ENCODE measurements at places on chromosomes 1 and 21.

GRCh38 chr1:32891241-32891570 lies 4.9 kb downstream of the HPCA start:
- no peak for DNase-seq

DNA sequence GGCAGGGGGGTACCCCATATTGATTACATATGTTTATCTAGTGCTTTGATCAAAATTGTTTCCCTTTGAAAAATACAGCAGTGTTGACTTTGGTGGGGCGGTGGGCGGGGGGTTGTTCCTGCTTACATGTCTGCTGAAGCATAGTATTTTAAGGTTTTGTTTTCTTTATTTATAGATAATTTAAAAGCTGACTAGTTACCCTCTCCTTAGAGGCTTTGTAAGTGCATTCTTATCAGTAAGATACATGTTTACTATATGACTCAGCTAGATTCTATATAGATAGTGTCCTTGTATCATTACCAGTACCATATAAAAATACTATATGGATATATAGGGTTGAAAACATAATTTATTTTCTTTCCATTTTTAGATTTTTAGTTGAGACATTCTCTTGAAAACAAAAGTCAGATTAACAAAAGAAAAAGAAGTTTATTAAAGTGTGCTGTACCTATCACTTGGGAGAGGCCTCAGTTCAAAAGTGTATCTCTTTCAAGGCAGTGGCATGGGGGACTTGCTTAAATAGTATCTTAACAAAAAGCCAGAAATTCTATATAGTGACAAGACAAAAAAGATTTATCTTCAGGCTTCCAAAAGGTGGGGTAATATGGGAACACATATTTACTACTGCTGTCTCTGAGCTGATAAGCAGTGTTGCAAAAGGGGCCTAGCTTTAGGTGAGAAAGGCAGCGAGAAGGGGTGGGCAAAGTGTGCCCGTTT lies 79.0 kb downstream of the HS2ST1 start:
- no peak for DNase-seq

- DNase-seq: no peak
Measured at GRCh38 chr1:117093870-117094621, 27.5 kb downstream of the TRIM45 start.

GRCh38 chr1:11533790-11534787 lies 55.1 kb downstream of the DISP3 start:
- no peak for DNase-seq

- DNase-seq: no peak
Measured at GRCh38 chr1:83905315-83905907, 93.5 kb downstream of the TTLL7 start.

- DNase-seq: no peak
Measured at GRCh38 chr1:9894115-9894514, 16.0 kb downstream of the CTNNBIP1 start.

DNA sequence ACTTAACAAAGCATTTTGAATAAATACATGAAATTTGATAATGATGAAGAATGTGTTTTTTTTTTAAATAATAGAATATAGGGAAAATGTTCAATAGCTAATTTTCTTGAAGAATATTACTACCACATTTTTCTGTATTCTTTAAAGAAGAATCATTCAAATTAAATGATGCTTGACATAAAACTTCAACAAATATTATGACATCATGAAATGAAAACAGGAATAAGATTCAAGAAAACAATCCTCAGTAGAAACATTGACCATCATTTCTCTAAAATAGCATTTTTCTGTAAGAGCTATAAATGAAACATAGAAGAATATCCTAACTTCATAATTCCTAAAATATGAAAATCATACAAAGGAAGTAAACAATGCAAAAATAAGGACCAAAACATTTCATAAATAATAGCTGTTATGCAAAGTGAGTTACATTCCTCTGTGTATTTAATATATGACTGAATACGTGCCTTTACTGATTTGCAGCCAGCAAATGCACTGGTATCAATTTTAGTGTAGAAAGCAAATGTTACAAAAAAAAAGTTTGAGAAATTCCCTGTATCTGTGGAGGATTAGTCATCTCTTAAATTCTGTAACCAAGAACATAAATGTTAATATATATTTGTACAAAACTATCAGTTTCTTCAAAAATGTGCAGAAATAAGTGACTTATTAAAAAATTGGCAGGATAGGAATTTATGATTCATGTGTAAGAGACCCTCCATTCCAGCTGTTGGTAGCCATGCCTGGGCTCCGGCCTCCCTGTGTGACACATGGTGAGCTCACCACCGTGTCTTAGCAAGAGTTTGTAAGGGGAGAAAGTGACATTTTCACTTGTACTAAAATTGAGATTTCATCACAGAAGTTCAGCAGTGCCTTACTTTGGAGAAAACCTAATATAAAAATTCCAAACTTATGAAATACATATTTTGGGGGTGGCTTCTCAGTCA lies 15.0 kb upstream of the PTPN14 start:
- no peak for DNase-seq

DNA sequence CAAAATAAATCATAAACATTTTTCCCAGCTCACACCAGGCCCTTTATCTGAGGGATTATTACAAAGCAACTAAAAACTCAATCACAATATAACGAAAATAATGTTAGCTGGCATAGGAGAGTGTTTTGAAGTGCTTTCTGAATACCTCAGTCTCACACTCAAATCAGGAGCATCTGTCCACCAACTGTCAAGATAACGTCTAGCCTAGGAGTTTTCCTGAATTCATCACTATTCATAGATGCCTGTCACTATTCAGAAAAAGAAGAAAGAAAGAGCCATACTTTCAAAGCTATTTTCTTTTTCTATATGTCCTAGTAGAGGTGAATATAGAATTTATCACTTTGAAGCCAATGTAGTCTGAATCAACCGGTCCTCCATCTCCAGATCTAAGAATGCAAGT lies 127.0 kb downstream of the AKT3 start:
- no peak for DNase-seq

DNA sequence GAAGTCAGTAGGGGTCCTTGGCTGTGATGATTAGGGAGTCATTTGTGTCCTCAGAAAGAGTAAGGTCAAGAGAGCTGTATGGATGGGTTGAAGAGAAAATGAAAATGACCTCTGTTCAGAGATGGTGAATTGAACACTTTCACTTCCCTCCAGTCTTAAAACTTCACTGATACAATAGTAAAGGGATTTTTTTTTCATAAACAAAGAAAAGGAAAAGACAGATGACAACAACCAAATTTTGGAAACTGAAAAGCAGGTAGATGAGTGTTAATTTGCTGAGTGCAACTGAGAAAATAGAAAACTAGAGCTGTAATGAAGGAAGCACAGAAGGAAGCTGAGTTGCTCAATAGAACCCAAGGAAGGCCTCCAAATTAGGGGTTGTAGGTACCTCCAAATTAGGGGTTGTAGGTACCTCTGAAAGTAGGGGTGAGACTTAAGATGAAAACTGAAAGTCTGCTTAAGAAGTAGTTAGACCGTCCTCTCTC lies 14.8 kb upstream of the S1PR1 start:
- no peak for DNase-seq

DNA sequence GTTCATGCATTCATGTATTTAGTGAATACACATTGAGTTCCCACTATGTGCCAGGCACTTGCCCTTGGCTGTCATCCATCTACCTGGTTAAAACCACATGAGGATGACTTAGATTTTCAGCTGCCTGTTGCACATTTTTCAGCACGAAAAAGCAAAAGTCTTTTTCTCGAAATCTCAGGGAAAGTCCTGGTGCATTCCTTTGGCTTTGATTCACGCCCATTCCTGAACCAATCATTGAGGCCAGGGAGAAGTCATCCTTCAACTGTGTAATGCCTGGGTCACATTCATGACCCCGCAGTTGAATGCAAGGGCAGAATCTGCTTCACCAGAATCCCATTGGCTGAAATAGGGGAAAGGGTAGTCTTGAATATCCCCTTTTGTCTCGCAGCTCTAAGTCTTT lies 84.4 kb downstream of the RNF220 start:
- DNase-seq: no peak

DNA sequence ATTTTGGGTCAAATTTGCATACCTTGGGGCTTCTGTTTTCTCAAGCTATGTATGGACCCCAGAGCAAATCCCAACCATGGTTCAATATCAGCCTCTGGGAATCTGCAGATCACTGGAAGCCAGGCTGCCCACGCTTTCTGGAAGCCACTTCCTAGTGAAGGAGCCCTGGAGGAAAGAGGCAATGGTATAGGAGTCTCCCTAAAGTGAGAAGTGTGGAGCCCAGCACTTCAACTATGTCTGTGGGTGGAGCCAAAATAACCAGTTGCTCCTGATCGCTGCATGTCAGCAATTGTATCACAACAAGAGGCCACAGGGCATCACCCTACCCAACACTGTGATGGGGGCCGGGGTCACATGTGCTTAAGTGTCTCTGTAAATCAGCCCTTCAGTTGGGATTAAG lies 26.9 kb downstream of the ETS2 start:
- DNase-seq: no peak

GRCh38 chr1:68278221-68278620 lies 45.9 kb upstream of the WLS start:
- DNase-seq: no peak

DNA sequence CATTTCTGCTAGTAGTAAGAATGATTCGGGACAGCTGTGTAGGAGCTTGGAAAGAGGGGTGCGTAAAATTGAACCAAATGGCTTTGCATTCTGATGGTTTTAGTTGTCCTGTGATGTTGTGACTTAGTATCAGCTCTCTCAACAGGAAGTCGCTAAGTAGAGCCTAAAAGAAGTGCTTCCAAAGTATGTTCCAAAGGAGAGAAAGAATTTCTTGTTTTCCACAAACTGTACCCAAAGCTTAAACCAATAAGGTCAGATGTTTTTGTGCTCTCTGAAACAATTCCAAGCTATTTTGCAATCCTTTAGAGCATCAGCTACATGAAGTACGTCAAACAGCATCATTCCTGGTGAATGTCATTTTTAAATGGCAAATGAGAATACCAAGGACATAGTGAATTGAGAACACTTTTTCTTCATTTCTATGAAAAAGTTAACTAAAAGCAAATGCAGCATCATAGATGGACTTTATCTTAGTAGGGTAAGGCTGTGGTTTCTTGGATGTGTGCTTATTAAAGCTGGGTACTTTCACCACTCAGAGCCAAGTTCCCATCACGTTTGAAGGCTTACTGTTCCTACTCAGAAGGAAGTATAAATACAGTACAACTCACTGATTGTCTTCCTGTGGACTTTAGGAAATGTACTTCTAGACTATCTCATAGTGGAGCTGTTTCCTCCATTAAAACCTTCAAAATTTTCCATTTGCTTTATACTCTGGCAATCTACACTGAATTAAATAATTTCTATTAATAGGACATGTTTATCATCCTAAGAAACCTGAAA lies 148.6 kb downstream of the C1orf21 start:
- no peak for DNase-seq

DNA sequence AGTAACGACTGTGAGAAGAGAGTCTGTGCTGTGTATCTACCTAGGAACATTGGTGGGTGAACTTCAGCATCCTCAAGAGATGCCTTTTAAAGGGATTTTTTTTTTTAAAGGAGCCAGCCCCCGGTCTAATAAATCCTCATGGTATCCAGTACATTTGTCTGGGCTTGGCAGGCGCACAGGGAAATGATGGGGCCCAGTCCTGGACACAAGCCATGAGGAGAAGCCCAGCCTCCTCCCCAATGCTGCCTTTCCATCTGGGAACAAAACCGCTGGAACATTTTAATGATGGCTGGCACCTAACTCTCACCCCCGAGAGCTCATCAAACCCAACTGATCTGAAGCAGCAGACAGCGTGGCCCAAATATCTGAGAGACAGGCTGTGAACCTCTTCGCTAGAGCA lies 64.2 kb downstream of the ACOT7 start:
- no peak for DNase-seq

DNA sequence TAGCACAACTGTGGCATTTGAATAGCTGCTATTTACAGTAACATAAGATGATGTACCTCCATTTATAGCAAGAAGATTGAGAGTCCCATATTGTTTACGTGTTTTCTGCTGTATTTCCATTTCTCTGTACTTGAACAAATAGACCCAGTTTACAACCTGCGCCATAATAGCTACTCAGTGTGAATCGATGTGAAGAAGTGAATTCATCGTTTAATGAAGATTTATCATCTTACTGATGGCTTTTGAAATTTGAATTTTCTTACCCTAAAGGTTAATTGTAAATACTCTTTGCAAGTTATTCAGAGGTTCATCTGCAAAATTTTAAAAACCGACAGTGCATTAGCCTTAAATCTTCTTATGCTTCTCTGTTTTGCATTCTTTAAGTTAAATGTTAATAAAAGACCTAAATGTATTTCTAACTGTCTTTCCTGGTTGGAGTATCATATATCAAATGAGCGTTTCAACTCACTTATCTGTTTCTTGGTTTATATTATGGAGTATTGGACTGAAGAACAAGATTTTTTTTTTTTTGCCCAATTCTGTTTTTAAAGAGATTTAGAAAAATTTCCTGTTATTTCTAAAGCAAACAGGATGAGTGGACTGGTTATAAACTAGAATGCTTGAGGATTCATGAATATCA lies 2.2 kb downstream of the MACO1 start:
- no peak for DNase-seq

- no peak for DNase-seq
Measured at GRCh38 chr1:233844275-233844674, 60.2 kb upstream of the SLC35F3 start.

DNA sequence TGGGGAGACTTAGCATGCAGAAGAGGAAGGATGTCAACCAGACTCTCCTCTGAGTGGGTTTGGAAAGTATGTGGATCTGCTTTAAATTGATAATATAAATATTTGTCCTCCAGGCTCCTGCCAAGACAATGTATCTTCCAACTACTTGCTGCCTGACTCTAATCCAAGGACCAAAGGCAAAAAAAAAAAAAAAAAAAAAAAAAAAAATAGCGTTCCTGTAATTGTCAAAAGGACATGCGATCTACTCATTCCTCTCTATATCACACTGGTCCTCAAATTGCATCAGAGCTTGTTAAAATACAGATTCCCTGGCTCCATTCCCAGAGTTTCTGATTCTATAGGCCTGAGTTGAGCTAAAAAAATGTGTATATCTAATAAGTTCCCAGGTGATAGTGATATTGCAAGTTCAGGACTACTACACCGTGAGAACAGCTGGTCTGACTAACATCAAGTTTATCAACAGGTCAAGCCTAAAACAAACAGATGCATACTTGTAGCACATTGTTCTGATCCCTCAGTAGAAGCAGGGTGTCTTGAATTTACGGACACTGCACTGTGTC lies 141.3 kb downstream of the TNR start:
- DNase-seq: no peak

DNA sequence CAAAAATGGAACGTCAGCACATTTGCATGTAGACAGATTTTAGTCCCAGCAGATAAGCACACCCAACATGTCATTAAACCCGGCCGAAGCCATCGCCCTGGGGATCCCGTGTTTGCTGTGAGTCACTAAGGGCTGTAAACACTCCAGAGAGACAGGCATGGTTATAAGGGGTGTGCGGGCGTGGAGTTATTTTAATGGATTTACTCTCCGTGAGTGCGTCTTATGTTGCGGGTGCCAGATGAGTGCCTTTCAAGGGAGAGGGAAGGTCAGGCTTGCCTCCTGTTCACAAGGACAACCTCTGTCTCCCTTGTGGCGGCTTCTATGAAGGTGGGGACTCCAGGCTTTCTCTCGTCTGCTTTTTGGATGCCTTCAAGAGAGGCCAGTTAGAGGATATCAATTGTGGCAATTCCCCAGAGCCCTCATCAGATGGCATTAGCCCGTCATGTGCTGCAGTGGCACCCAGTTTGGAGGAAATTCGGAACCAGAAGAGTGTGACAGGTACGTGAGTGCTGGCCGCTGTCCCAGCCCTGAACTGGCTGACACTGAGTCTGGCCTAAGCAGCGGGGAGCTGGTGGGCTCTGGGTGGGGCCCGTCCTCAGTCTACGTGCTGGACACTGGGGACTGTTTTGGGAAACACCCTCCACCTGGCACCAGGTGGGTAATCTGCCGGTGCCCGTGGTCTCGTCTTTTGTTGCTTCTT lies 223.8 kb upstream of the TMEM51 start:
- DNase-seq: no peak

- DNase-seq: no peak
Measured at GRCh38 chr1:182615468-182616129, 11.4 kb upstream of the RGS16 start.
